ENCODE measurements at places on chromosomes 1 and 21.

DNA sequence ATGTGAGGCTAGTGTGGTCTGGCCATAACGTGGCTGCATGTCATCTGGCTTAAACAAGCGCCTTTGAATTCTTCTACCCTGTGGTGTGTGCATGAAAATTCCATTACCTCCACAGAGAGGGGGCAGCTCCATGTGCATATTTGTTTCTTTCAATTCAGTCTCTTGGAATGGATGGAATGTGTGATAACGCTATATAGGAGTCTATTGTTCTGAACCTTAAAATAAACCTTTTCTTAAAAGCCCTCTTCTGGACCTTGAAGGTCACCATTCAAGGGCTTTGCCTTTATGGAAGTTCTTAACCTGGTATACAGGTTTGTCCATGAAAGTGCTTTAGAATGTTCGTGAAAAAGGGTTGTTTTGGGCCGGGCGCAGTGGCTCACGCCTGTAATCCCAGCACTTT is 118.2 kb upstream of the ADGRL2 start:
- no peak for DNase-seq

DNA sequence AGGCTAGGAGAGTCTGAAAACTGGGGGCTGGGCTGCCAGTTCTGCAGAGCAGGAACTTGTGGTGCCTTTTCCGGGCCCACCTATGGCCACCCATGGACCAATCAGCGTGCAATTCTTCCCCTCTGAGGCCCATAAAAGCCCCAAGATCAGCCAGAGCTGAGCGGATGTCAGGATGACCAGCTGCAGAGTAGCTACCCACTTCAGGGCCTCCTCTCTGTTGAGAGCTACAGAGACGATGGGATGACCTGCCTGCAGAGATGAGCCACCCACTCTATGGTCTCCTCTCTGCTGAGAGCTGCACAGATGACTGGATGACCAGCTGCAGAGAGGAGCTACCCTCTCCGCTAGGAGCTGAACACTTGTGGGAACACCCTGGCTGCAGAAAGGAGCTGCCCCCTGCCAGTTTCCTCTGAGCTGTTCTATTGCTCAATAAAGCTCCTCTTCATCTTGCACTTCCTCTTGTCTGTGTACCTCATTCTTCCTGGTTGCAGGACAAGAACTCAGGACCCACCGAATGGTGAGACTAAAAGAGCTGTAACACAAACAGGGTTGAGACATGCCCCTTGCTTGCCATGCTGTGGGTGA is 12.8 kb upstream of the AADACL4 start:
- no peak for DNase-seq

DNA sequence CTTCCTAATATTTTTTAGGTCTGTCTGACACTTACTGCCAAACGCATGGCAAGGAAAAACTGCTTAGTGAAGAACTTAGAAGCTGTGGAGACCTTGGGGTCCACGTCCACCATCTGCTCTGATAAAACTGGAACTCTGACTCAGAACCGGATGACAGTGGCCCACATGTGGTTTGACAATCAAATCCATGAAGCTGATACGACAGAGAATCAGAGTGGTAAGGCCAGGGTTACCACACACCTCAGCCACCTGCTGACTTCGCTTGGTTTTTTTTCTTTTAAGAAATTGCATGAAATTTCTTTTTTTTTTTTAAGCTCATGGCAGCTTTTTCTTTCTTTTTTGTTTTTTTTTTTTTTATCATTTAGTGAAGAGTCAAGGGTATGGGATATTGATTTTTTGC is 17.2 kb downstream of the ATP1A1 start:
- no peak for DNase-seq

DNA sequence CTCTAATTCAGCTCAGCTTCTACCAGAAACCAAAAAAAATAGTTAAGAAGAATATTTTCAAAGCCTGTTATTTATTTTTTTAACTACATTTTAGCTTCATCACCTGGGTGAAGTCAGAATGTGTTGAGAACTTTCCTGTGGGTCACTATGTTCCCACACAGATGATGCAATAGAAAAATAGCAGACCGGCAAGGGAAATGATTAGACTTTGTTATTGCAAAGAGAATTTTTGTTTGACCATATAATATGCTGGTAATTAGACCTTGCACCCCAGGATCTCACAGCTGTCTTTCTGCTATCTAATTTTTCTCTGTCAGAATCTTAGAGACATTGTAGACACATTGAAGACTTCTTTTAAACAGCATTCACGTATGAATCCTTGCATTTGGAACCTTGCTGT is 299.3 kb downstream of the TBX15 start:
- no peak for DNase-seq

DNA sequence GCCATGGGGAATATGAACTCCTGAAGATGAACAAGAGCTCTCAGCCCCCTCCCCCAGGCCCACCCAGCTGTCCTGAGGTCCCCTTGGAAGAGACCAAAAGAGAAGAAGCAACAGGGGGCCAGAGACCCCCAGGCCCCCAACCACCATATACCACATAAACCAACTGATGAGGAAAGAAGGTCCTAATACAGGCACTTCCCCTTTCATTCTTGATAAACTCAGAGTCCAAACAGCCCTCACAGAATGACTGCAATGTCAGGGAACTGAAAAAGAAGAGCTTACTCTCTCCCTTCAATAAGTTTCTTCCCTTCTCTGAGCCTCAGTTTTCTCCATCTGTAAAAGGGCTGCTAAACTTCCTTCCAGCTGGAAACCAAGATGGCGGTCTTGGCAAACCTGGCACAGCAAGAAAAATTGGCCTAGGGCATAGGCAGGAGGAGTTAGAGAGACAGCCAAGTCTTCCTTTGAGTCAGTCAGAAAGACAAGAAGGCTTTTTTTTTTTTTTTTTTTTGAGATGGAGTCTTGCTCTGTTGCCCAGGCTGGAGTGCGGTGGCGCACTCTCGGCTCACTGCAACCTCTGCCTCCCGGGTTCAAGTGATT is 90.5 kb downstream of the VWA5B1 start:
- no peak for DNase-seq

DNA sequence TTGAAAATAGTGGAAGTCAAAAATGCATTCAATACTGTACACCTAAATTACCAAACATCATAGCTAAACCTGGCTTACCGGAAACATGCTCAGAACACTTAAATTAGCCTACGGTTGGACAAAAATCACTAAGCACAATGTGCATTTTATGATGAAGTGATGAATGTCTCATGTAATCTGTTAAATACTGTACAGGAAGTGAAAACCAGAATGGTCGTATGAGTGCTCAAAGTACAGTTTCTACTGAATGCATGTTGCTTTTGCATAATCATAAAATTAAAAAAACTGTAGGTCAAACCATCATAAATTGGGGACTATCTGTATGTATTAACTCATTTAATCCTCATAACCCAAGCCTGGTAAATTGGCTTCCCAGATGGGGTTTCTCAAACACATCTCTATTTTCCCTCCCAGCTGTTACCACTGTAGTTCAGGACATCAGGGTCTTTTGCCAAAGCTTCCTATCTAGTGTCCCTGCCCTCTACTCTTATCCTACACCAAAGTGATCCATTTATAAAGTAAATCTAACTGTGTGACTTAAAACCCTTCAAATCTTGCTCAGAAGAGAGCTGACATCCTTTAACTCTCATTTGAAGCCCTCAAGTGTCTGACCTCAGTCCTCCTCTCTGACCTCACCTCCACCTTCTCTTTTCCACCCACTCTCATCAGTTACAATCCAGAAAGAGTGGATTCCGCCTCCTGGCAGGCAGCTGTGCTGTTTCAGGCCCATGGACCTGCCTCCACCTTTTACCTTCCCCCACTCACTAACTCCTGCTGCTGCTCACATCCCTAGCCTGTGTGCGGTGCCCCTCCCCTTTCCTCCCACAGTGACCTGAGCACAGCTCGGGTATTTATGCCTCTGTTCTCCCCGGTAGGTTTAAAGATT is 356.4 kb upstream of the ST6GALNAC5 start:
- DNase-seq = no peak

Data from stimulated activated CD8-positive, alpha-beta memory T cell treated with anti-CD3 and anti-CD28 coated beads, Interleukin-12 subunit alpha, Interleukin-12 subunit beta, amount 100 ng/mL, for 4 hours (primary cell).